Stimulated activated CD4-positive, alpha-beta T cell treated with anti-CD3 and anti-CD28 coated beads, Interleukin-12 subunit alpha, Interleukin-12 subunit beta, amount 100 ng/mL, for 24 hours (primary cell): ENCODE measurements at places on chromosomes 5 and 9.

GRCh38 chr5:82156874-82157273 lies 121.3 kb downstream of the RPS23 start:
- no peak for DNase-seq

DNA sequence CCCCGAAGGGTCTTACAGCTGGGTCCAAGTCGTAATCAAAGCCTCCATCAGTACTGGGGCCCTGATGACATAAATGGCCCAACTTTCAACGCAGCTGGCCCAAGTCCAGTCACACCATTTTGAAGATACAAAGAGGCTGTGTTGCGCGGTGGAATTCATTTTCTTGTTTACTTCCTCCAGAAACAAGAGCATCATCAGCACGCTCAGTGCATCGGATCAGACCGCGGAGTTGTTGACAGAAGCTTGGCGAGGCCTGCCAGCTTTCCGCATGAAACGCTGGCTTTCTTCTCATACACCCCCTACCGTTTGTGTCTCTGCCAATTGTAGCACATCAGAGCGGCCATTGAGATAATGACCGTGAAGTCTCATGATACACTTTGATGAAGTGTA lies 101.7 kb upstream of the SPATA31D4 start:
- DNase-seq: no peak

GRCh38 chr9:99515895-99516656 lies 294.0 kb downstream of the SEC61B start:
- no peak for DNase-seq

GRCh38 chr9:76866689-76867088 lies 39.2 kb downstream of the PRUNE2 start:
- DNase-seq: no peak

- no peak for DNase-seq
Measured at GRCh38 chr9:17625644-17626388, 47.0 kb downstream of the SH3GL2 start.

- DNase-seq: no peak
Measured at GRCh38 chr5:67297376-67297775, 100.8 kb upstream of the CD180 start.

DNA sequence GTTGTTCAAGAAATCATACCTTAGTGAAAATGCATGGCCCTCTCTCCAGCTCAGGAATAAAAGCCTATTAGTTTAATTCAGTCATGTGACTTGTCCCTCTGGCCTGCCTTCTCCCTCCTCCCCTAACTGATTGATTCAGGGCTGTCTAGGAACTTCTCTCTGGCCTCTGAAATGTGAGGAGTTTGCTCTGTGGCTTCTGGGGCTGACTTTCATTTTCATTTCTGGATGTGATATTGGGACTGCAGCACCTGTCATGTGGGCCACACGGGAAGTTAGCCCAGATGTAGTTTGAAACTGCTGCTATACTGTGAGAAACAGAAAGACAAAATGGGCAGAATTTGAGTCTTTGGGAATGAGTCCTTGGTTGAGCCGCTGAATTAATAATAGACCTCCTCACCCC lies 44.8 kb downstream of the PARP8 start:
- peak; percentile 34 for DNase-seq

DNA sequence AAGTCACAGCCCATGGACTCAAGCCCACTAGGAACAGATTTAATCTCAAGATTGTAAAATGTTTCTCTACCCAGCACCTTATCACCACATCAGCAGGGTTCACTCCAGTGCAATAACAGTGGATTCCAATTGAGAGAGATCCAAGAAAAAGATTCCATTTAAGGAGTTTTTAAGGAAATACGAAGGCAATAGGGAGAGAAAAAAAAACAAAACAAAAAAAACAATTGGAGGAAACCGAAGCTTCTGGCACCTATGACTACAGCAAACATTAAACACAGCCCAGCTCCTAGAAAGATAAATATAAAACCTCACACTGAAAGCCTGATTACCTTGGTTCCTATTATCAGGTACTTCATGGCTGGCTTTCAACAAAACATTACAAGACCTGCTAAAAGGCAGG lies 192.7 kb downstream of the DAB2IP start:
- DNase-seq: no peak

GRCh38 chr5:6710070-6710469 lies 3.2 kb upstream of the TENT4A start:
- no peak for DNase-seq

GRCh38 chr5:53397845-53398244 lies 82.6 kb upstream of the FST start:
- no peak for DNase-seq

- DNase-seq: no peak
Measured at GRCh38 chr5:173689737-173690360, 73.4 kb upstream of the BOD1 start.

- DNase-seq: no peak
Measured at GRCh38 chr9:8558176-8558575, 758.6 kb upstream of the DMAC1 start.

DNA sequence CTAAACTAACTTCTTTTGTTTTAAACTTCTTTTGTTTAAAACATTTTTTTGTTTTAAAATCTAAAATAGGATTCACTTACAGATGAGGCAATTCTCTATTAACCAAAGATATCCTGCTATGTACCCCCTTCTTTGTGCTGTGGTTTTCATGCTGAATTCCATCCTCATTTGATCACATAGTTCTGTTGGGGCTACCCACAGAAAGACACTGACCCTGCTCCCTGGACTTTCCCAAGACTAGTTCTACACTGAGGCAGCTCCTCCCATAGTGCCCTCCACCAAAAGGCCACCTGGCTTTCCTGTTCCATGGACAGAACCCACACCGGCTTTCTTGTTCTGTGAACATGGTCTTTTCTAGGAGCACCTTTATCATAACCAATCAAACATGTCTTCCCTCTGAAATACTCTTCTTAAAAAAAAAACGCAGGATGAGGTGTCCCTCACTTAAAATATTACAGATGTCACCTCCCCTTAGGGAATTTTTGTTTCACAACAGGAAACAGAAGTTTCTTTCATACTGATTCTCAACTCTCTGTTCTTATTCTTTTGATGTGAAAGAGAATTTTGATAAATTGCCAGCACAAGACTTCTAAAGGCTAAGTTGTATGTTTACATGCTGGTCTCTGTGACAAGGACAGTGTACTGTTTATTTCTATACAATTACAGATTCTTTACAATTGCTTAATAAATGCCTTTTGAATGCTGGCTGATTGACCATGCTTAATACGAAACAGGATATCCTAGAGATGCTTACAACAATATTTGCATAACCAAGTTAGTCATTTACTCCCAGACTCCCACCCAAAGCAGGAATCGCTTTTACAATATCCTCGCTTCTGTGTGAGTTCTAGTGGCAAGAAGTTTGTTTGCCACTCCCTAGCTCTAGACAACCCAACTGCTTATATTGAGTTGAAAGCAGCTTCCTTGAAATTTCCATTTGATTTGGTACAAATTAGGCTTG lies 300.4 kb downstream of the DTWD2 start:
- DNase-seq: no peak

GRCh38 chr9:37988041-37988440 lies 81.0 kb downstream of the SHB start:
- DNase-seq: no peak

GRCh38 chr5:109759306-109759705 lies 69.6 kb downstream of the MAN2A1 start:
- DNase-seq: no peak

DNA sequence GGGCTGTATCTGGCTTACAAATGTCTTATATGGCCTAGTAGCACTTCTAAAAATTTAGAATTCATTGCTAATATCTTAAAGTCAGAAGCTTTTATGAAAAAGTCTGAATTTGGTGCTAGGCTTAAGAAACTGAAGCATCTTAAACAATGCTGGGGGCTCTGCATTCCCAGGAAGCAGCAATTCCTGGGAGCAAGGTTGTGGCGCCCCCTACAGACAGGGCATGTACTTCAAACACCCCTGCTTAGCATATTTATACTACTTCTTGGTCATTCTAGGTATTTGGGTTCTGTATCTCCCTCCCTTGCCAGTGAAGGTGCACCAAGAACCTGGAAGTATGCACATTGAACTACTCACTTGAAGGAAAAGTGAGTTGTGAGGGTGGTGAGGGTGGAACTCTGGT lies 64.6 kb upstream of the GRIA1 start:
- DNase-seq: no peak

DNA sequence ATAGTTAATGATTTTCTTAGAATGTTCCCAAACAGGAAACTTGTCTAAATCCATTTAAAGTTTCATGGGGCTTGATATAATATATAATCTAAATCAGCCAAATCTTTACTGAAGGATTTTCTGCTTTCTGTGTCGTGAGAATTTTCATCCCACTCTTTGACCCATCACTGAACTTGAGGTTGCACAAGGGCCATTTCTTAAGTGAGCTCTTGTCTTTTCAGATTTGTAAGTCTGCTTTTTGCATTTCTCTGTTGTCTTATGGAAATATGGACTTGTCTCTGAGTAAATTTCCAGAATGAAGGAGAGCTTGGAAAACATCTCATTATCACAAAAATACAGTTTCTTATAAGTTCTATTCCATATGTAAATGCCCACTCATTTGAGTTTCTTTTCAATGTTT lies 149.2 kb upstream of the ARRDC3 start:
- DNase-seq: no peak

GRCh38 chr9:18045326-18045725 lies 428.6 kb upstream of the ADAMTSL1 start:
- DNase-seq: no peak

DNA sequence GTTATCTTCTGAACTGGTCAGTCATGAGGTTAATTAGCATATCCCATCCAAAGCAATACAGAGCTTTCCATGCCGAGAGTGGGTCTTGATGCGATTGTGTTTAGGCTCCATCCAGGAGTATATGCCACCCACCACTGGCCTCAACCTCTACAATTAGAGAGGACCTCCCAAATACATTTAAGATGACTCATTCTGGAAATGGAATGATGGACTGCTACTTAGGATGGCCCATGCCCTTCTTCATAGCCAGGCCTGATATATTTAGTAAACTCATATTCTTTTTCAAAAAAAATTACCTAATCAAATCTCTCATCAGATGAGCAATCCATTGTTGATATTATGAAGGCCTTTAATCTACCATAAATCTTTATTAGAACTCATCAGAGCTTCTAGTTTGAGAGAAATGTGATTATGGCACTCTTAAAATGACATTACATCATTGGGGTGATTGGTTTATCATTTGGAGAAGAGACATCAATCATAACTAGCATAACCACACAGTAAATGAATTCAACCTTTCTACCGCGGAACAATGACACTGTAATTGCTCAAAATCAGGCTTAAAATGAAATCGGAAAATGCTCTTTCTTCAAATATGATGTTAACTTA lies 414.2 kb upstream of the WWC1 start:
- DNase-seq: no peak

- no peak for DNase-seq
Measured at GRCh38 chr5:161086461-161086860, 234.4 kb upstream of the ATP10B start.

DNA sequence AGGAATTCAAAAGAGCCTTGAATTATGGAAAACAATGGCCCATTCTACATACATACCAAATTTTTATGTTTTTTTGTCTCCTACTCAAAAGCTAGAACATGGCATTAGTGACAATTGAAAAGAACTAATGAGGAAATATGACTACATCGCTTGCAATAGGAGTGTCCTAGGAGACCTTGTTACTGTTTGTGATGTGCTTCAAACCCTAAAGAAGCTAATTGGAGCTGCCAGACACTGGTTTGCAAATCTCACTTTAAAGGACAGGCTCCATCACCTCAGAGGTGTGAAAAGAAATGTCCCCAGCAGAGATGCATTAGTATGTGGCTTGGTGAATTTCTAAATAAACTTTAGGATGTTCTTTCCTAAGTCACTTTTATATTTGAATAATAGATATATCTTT lies 354.2 kb upstream of the EFNA5 start:
- DNase-seq: no peak

- no peak for DNase-seq
Measured at GRCh38 chr5:79613549-79613948, 1.3 kb downstream of the TENT2 start.

DNA sequence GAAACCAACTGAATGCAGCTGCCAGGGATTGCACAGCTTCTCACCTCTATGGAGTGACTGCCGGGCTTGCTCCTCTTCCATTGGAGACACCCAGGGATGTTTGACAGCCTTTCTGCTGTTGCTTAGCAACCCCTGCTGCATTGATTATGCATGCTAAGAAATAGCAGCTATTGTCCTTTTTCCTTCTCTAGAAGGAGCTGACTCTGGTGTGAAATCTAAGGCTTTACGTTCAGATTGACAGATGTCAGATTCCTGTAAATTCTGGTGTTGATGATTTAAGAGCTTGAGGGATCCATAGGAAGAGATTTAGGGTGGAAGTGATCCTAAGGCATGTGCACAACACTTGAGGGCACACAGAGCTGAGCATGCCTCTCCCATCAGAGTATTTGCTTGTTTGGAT lies 267.7 kb downstream of the NTRK2 start:
- DNase-seq: no peak

DNA sequence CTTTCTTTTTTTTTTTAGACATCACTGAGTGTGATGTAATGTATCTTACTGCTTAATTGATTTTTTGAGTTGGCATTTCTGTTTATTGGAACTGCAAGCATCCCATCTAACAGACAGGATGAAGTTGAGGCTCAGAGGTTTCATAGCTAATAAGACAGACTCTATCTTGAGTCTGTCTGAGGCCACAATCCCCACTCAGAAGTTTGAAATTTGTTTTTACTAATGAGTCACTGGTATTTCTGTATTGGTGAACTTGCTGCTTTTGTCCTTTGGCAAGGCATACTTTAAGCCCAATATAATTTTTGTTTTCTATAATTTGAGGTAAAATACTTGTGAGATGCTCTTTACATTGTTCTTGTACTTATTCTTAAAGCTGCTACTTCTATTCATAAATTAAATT lies 491.2 kb downstream of the PSAT1 start:
- no peak for DNase-seq

- no peak for DNase-seq
Measured at GRCh38 chr9:24721621-24722020, 175.9 kb upstream of the IZUMO3 start.

DNA sequence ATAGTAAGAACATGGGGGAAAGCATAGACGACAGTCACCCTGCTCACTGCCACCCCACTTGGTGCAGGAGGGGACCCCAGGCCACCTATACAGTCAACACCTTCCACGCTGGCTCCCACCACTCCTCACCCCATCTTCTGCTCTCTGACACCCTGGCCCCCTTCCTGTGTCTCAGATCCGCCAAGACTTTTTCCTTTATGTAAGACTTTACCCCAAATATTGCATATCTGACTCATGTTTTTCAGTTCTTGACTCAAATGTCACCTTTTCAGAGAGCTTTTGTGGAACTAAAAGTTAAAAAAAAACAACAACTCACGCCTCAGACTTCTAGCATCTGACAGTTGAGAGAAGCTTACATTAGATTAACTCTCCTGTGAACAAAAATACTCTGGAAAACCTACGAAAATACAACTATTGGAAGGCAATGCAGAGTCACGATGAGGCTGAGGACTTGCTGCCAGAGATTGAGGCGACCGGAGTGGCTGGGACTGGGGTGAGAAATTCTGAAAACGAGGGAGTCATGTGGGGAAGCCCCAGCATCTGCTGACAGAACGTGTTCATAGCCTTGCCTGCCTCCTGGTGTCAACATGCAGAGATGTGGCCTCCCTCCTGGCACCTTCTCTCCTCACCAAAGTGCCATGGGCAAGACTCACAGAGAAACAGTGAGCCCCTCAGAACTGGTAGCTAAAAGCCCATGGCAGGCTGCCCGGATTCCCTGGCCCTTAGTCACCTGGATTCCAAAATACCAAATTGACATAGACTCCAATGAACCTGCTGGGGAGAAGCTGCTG lies 22.4 kb upstream of the FCN2 start:
- no peak for DNase-seq
